Activated naive CD4-positive, alpha-beta T cell treated with Interleukin-2 at 50 U/mL for 16 hours (primary cell): ENCODE measurements at places on chromosomes 7 and 10.

DNA sequence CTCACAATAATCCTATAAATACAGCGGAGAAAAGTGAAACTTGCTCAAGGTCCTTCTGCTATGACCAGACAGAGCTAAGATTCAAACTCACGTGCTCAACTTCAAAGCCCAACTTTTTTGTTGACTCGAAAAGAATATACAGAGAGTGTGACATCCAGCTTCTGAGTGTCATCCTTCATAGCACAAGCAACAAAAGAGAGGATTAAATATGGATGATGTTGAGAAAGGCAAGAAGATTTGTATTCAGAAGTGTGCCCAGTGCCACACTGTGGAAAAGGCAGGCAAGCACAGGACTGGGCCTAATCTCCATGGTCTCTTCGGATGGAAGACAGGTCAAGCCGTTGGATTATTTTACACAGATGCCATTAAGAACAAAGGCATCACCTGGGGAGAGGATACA lies 2.1 kb upstream of the FAM3C start:
- DNase-seq, result no peak

GRCh38 chr7:128211626-128212025 lies 29.5 kb upstream of the LEP start:
- no peak for DNase-seq

DNA sequence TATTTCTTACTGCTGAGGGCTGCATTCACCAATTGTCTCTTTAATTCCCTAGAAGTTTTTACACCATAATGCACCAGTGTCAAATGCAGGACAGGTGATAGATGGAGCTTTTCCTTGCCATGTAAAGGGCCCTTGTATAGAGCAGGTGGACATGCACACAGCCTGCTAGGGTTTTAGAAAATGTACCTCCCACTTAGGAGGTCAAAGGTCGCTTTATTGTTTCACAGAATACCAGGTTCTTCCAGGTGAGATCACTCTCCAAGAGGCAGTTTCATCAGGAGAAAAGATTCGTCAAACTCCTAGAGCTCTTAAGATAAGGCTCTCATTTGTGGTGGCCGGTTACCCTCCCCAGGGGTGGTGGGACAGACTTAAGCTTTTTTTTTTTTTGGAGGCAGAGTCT lies 215.8 kb downstream of the PHTF2 start:
- DNase-seq, result no peak

GRCh38 chr7:45566386-45566785 lies 7.8 kb upstream of the ADCY1 start:
- no peak for DNase-seq

GRCh38 chr10:102120991-102121738 lies 997 bp upstream of the LDB1 start:
- DNase-seq, result no peak

DNA sequence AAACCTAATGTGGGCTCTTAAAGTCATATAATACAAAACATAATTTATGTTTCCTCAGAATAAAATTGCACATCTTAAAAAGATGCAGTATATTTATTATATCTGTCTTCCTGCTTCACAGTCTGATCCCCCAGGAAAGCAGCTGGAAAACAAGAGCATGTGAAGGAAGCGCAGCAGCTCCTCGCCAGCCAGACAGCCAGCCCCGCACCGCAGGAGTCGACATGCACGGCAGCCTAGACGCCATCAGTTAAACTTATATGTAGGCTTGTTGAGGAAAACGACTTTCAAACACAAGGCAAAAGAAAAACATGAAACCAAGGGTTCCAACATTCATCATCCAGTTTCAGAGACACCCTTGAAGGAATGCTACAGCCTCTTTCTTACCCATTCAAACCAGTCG lies 59.0 kb downstream of the PAXIP1 start:
- no peak for DNase-seq

DNA sequence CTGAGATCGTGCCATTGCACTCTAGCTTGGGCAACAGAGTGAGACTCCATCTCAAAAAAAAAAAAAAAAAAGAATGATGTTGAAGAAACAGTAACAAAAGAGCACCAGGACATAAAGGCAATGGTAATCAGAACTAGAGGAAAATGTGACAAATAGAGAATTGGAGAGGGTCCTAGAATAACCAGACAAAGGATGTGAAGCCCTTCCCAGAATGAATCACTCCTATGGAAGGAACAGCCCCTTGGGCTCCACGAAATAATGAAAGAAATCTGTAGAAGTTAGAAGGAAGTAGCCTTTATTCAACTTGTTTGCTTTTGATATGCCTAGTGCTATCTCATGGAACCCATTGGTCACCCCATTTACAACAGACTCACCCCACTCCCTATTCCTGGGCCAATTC lies 169.2 kb downstream of the SUGCT start:
- no peak for DNase-seq

DNA sequence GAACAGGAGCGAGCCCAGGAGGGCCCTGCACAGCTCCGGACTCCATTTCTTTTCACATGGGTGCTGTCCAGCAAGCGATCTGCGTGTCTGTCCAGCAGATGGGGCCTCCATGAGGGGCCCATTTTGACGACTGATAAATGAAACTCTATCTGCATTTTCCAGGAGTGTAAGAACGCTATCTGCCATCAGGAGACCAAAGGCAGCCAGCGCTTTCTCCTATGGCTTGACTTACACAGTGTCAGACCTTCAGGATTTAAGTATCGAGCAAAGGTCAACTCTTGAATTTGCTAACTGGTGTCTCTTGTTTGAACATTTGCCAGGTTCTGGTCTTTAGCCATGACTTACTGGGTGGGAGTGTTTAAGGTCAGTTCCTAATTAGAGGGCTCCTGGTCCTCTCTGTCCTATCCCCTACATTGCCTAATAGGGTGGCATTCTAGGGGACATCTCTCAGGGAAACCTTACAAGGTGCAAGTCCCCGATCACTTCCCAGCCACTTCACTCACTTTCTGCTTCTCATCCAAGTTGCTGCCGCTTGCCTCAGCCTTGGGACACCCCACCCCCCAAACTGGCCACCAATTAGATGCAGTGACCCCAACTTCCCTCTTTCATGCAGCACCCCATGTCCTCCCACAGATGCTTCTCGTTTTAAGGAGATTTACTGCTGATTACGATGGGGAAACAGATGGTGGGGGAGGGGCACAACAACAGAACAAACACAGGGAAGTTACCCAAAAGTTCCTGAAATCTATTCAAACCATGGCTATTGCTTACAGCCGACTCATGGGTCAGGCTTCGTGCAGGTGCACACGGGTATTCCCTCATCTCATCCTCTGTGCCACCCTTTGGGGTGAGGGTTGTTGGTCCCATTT lies 20.0 kb downstream of the VSIR start:
- DNase-seq, result no peak

DNA sequence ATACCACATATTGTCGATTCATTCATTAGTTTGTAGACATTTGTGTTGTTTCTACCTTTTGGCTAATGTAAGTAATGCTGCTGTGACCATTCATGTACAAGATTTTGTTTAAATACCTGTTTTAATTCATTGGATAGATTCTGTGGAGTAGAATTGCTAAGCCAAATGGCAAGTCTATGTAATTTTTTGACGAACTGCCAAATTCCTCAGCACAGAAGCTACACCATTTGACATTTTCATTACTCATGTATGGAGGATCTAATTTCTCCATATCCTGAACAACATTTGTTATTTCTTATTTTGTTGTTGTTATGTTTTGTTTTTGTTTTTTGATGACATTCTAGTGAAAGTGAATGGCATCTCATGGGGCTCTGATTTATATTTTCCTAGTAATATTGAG lies 1351.3 kb upstream of the SORCS1 start:
- DNase-seq, result no peak

- DNase-seq, result no peak
Measured at GRCh38 chr7:46854958-46855473, 726.9 kb downstream of the TNS3 start.

DNA sequence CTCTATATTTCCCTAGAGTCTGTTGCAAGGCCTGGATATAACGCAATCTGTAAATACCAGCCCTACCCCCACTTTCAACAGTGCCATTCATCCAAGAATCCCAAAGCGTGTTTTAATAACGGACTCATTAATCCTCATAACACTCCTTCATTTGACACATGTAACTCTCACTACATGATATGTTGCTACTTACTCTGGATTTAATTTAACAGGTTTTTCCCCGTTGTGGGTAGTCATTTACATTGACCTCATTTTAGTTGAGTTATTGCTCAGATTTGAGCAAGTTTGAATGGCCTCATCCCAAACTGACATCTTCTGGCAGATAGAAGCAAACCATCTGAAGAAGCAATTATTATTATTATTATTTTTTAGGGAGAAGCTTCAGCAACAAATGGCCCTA lies 125.4 kb upstream of the NPVF start:
- DNase-seq, result no peak

DNA sequence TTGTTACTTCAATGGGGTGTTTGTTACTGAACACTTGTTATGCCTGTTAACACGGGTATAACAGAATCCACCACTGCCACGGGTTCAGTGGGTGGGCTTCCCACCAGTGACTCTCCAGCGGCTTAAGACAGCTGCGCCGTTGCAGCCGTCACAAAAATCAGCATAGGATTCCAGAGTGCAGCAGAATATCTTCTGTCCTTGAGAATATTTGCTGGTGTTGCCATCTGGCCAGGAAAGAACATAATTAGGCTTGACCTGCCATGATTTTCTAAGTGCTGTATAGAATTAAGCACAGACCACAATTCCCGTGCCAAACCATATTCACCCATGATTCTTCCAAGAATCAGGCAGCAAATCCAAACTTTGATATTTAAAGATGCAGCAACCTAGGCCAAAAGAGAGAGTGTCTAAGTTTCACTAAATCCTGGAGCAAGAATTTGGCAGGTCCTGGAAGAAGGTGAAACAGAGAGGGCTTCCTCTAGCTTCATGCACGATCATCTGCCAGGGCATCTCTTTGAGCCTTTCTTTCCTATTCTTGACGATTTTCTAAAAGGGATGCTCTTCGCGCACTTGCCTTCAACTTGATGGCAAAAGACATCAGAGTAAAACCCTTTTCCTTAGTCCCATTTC lies 95.0 kb downstream of the FRMD4A start:
- no peak for DNase-seq

- peak; percentile 76 for DNase-seq
Measured at GRCh38 chr10:77837248-77837924, 89.2 kb downstream of the DLG5 start.

DNA sequence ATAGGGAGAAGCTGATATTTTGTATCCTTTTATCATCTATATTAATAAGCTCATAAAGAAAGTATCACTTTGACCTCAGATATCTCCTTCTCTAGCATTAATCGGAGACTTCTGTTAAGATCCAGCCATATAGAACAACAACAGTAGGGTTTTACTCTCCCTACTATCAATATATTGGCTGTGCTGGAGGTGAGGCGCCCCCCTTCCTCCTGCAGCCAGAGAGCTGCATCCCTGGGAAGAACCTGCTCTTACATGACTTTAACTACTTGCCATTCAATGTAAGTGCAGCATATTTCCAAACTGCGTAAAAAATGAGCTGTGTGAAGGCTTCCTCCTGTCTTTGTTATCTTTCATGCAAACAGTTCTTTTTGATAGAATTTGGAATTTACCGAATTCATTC lies 247.8 kb downstream of the SDK1 start:
- no peak for DNase-seq

DNA sequence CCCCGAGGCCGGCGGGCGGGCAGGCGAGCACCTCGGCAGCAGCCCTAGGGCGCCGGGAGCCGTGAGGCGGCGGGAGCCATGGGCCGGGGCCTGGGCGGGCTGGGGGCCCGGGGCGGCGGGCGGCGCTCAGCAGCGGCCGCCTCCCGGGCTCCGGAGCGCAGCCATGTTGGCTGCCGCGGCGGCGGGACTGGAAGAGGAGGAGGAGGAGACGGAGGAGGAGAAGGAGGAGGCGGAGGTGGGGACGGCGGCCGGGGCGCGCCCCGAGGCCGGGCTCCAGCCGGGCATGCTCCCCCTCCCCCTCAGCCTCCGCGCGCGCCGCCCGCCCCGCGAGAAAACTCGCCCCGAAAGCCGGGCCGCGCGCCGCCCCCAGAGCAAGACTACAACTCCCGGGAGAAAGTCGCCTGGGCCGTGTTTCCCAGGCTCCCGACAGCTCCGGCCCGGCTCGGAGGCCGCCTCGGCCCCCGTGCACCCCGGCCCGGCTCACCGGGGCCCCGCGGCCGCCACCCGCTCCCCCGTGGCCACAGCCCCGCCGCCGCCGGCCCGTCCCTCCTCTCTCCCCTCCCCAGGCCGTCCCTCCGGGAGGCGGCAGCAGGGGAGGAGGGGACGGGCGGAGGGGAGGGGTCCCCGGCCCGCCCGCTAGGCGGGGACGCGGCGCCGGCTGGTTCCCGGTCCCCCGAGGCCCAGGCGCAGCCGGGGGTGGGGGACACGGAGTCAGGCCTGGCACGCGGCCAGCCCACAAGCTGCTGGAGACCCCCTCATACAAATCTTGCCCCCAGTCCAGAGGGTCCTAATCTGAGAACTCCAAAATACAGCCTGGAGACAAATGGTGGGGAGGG lies at the start of gene DLG5:
Gene DLG5, minus strand, starts transcription at position 190 of the 836 bp plus-strand sequence. CDS start 235 bp downstream, outside the sequence.
- DNase-seq, result peak; percentile 4

DNA sequence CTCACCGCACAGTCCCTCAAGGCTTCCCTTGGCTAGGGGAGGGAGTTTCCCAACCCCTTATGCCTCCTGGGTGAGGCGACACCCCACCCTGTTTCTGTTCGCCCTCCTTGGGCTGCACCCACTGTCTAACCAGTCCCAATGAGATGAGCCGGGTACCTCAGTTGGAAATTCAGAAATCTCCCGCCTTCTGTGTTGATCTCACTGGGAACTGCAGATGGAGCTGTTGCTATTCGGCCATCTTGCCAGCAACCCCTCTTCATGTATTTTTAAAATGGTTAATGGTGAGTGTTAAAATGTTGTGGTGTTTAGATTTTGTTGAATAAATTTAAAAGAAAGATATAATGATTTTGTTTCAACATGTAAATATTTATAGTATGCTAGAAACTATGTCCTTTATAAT lies 22.0 kb downstream of the UMAD1 start:
- no peak for DNase-seq
